Choroid plexus epithelial cell (primary cell): ENCODE measurements at places on chromosomes 7 and 10.
A peak's percentile ranks its signal among the peaks of the same experiment; 100 is the strongest.

DNA sequence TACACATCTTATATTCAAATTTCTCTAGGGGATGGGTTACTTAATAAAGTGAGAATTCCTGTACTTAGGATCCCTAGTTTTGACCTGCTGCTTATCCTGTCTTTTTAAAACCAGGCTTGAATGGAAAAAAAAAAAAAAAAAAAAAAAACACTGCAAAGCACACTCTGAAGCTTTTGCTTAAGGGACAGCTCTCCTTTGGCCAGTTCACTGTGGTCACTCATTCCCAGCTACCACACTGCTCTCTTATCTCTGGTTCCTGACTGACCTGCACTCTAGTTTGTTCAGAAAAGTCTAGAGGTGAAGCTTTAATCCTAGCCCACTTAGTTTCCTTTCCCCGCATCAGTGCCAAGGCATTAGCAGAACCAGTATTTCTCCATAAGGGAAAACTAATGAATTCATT lies 82.4 kb downstream of the CADPS2 start:
- DNase-seq = no peak

DNA sequence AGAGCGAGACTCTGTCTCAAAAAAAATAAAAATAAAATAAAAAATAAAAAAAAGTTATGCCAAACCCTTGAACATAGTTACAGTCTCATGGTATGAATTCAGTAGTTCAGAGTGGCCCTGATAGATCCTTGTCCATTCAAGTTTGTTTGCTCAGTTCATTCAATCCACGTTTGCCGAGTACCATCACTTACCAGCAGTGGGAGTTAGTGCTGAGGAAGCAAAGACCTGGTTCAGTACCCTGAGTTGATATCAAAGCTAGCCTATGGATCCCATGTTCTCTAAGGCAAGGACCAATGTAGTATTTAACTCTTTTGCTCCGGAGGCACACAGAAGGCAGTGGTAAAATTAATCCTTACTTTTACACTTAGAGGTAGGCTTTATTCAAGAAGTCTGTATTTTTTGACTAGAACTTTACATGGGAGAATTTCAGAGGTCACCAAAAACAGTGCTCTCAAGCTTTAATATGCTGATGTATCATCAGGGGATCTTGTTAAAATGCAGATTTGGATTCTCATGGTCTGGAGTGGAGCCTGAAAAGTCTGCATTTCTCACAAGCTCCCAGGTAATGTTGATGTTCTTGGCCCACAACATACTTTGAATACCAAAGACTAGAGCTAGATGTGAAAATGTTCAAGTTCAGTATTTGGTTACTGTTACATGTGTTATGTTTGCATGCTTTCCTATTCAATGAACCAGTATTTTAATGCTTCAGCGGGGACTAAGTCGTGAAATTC lies 38.1 kb upstream of the HBP1 start:
- DNase-seq = peak; percentile 59

DNA sequence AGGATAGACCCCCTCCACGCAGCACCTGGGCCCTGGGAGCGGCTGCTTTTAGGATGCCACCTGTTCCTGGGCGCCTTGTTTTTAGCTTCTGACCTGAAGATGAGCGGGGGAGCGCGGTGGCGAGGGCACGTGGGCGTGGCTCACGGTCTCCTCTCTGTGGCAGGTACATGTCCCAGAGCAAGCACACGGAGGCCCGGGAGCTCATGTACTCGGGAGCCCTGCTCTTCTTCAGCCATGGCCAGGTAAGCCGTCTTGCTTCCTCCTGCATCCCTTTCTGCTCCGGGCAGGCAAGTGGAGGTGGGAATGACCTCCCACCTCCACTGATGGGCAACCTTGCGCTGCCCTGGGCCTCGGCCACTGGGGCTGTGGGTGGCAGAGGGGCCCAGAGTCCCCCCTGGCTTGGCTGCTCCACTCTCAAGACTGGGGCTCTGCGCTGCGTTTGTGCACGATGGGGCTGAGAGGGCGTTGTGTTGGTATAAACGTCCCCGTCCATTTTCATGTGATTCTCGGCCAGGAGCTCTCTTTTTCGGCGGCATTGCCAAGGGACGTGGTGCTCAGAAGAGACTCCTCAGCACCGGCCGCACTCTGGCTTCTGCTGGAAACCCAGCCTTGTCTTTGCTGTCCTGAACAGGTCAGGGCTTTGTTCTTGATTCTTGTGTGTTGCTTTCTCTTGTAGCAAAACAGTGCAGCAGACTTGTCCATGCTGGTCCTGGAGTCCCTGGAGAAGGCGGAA lies 9.7 kb downstream of the GET4 start:
- DNase-seq = no peak

GRCh38 chr7:80618096-80618495 lies 20.3 kb upstream of the CD36 start:
- DNase-seq = no peak

GRCh38 chr10:17273403-17273802 lies 45.4 kb downstream of the VIM start:
- DNase-seq = peak; percentile 65

GRCh38 chr7:98713165-98713810 lies 96.2 kb downstream of the NPTX2 start:
- DNase-seq = no peak

DNA sequence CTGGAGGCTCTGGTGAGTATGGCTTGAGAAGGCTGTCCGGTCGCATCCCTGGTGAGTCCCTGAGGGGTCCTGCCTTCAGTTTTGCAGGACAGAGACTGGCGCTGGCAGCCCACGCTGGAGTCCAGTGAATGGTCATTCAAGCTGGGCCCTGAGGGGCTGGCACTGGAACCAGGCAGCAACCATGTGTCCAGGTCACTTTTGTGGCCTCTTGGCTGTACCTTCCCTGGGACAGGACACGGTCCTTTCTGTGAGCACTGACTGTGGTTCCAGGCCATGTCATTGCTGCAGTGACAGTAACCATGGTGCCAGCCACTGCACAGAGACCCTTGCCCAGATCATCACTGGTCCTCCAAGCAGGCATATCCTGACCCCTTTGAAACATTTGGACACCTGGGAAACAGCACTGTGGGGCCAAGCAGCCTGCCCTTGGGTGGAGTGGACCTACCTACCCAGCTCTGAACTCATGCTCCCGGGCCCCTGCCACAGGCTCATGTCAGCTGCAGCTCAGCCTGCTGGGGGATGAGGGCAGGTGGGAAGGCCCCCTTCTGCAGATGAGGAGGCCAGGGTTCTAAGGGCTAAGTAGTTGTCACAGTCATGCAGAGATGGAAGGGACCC lies 72.1 kb downstream of the ADCY1 start:
- no peak for DNase-seq
